NT2/D1 (cell line): ENCODE measurements at places on chromosomes 6 and 20.

DNA sequence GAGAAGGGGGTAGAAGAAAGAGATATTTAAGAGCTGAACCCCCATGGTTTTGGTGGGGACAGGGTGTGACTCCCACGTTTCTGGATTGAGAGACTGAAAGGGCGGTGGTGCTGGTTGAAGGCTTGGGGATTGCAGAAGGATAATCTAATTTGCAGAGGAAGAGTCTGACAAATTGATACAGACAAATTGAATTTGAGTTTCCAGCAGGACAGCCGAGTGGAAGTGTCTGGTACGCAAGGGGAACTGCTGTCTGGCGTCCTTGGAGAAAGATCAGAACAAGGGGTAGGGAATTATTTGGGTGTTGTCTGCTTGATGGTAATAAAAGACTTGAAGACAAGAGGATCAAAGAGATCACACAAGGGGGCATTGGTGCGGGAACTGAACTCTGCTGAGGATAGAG, 40.5 kb upstream of the MDGA1 start:
- no peak for DNase-seq

- DNase-seq: no peak
Observed at GRCh38 chr20:49973981-49974380, 8.8 kb upstream of the SNAI1 start.

GRCh38 chr6:28884423-28885131, 39.2 kb downstream of the TRIM27 start:
- no peak for DNase-seq

GRCh38 chr6:30942338-30943060, 1.7 kb downstream of the MUCL3 start:
- peak; percentile 91 for DNase-seq

DNA sequence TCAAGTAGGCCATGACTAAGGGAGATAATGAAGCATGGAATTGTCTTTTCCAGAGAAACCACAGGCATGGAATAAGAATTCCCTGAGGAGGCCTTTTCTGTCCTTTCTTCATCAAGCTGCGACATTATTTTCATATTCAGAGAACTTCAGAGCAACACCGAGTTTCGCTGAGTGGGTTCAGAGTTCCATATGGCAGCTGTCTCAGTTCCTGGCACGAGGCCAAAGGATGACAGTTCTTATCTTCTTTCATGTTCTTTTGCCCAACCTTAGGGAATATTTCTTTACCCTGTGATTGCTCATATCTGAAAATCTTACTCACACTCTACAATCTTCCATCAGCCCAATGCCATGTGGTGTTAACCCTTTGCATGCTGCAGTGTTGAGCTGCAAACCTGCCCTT, 135.3 kb upstream of the BMP2 start:
- no peak for DNase-seq

DNA sequence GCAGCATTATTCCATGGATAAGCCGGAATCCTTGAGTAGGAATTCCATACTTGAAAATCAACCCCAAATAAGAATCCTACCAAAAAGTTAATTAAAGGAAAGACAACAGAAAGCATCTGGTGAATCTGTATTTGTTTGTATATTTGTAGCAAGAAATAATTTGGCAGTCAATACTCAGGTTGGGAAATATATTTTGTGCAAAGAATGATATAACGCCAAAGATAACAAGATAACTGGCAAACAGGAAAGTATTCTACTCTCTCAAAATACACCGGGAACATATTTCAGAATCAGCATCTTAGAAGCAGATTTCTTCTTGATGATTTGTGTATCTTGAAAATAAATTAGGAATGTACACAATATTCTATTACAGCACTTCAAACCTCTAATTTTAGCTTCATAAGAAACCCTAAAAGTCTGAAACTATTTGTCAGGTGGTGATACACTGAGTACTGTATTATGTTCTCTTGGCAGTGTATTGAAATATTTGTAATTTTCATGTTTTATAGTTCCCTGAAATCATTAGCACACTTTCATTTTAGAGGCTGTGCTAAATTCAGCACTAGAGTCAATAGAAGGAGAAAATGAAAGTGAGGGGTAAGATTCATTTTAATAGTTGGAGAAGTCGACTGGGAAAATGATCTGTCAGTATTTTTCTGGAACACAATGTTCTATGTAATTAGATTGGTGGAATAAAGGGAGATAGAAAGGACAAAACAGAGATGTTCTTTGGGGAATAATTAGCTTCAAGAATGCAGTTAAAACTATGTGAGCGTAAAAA, 879.7 kb upstream of the GJE1 start:
- no peak for DNase-seq

GRCh38 chr6:30463242-30463641, 26.1 kb upstream of the HLA-E start:
- DNase-seq: no peak

DNA sequence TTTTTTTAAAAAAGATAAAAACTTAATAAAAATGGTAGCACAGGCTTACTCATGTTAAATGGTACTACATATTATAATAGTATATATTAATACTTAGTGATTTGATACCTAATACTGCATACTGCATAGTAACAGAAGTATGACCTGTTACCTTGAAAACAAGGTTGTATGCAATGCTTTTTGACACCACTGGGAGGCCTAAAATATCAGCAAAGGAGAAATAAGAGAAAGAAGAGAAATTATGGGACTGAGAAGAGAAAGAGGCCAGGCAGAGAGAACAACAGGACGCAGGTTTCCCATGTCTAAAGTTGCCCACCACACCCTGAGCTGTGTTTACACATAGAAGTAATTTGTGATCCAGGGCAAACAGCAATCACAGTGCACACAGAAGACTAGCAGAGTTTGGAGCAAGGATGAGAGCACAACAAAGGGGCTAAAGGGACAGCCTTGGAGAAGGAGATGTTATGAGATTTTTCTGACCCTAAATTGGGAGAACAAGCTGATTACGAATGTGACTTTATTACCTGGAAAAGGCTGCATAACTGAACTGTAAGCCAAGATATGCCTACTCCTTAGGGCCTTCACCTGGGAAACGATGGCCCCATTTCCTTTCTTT, 73.2 kb downstream of the ROS1 start:
- no peak for DNase-seq

DNA sequence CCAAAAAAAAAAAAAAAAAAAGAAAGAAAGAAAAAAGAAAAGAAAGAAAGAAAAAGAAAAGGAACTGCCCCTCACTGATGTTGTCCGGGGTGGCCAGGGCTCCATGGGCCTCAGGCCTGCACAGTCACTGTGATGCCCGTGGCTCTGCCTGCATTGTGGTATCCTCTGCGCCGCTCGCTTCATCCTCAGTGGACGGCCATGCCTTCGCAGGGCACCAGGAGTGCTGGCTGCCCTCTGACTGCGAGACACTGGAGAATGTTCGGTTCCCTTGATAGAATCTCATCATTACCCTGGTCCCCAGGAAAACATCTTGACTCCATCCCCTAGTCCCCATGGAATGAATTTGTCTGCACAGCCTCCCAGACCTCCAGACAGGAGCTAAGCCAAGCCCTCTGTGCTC, 61.7 kb downstream of the TMEM242 start:
- no peak for DNase-seq

GRCh38 chr20:16205507-16205906, 367.7 kb downstream of the KIF16B start:
- no peak for DNase-seq

GRCh38 chr6:134132494-134133141, 80.2 kb upstream of the SLC2A12 start:
- DNase-seq: no peak

- DNase-seq: no peak
Observed at GRCh38 chr6:44275749-44276648, 5.7 kb downstream of the TMEM151B start.

DNA sequence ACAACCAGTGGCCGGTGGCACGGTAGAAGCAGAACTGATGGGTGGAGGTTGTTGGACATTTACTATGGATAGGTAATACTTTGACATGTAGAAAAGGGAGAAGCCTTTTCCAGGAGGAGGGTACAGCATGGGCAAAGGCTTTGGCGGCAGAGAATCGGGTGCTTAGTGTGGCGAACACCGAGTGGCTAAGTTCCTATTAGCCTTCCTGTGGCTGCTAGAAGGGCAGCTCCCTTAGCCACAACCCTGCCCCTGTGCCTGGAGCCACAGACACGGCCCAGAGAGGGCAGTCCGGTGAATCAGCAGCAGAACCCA, 37.9 kb upstream of the TGM2 start:
- DNase-seq: no peak

GRCh38 chr20:37377346-37378081, 31.6 kb downstream of the SRC start:
- DNase-seq: no peak

- no peak for DNase-seq
Observed at GRCh38 chr6:63346217-63346835, 26.5 kb upstream of the LGSN start.

GRCh38 chr6:150573041-150573681, 26.5 kb upstream of the PLEKHG1 start:
- DNase-seq: no peak

DNA sequence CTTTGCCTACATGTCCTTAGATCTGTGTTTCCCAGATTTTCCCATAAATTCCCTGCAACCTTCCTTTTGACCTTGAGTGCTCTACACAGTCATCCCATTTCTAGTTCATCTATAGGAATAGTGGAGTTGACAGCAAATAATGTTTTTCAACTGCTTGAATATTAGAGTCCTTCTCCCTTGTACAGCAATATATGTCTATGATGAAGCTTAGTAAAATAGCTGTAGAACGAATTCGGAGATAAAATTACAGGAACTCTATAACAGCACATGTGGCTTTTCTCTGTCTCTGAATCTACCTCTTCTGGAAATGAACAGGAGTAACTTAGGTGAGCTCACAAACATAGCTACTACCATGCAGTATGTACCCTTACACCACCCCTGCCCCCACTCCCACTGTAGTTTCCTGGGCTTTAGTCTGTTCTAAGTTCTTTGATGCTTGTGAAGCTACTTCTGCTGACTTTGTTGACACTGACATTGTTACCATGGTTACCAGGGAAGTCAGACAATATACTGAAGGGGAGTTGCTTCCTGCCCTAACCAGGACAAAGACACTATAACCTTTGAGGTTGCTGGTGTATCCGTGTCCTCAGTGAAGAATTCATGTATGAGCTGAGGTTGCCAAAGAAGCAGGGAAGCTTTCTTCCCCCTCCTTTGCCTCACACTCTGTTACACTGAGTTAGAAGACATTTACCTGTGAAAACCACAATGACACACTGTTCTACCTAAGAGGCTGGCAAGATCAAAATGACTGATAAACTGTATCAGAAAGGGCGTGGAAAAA, 35.8 kb upstream of the SHLD1 start:
- DNase-seq: peak; percentile 25

DNA sequence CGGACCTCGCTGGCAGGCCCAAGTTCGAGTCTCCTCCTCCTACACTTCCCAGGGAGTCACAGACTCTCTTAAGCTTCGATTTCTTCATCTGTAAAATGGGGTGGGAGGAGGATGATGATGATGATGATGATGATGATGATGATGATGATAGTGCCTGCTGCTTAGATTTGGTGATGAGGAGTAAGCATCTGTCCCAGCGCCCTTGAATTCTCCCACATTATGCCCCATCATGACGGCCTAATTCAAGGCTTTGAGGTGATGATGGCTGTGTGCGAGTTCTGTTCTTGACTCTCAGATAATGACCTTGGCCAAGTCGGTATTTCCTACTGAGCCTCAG, 487 bp upstream of the KIAA1755 start:
- no peak for DNase-seq

GRCh38 chr20:55513954-55514353, 491.4 kb downstream of the CBLN4 start:
- no peak for DNase-seq

DNA sequence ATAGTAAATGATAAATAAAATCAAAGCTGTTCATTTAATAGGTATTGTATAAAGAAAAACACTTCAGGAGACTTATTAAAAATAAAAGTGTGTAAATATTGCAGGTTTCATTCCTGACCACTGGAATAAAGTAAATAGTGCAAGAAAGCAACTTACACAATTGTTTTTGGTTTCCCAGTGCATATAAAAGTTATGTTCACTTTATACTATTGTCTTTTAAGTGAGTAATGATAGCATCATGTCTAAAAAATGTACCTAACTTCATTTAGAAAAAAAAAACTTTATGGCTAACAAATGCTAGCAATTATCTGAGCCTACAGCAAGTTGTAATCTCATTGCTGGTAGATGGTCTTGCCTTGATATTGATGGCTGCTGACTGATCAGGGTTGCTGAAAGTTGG, 726.6 kb upstream of the POU3F2 start:
- DNase-seq: no peak

DNA sequence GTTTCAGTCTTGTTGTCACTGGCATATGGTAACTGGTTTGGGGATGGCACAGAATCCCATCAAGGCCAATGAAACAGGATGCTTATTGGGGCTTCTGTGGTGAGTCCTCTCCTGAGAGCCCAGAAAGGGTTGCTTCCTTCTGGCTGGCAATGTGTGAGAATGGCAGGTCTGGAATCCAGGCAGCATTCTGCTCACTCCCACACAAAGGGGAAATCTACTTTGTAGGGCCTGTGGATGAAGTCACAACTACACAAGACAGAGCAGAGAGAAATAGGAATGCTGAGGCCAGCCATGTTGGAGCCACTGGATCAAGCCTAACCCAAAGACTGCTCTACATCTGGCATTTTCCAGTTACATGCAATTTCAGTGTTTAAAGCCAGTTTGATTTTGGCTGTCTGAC, 15.7 kb downstream of the PLAGL2 start:
- no peak for DNase-seq

DNA sequence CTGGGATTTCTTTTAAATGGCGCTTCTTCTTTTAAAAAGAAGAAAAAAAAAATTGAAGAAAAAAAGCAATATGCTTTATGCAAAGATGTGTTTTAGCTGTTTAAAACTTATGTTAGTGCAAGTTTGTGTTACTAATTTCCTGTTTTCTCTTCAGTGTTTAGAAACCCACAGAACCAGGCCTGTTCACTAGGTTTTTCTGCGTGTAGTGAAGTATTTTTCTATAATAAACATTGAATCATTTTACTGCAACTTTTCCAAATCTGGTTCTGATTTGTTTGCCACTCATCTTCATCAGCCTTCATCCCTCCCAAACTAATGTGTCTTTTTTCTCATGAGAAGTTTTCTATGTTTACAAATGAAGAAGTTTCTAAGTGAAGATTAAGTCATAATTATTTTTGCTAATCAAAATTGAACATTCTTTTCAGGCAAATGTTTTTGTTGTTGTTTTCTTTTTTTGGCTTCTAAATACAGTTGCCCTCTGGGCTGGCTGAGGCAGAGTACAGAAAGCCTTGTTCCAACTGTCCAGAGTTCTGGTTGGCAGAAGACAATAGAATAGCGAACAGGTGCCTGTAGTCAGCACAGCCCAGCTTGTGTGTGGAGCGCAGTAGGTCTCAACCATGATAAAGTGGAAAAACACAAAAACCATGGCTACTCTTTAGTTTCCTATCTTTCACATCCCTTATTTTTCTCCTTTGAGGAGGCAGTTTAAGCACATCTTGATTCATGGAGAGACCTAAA, 14.5 kb downstream of the ZNF76 start:
- no peak for DNase-seq

GRCh38 chr6:134115715-134116074, 63.3 kb upstream of the SLC2A12 start:
- DNase-seq: no peak

DNA sequence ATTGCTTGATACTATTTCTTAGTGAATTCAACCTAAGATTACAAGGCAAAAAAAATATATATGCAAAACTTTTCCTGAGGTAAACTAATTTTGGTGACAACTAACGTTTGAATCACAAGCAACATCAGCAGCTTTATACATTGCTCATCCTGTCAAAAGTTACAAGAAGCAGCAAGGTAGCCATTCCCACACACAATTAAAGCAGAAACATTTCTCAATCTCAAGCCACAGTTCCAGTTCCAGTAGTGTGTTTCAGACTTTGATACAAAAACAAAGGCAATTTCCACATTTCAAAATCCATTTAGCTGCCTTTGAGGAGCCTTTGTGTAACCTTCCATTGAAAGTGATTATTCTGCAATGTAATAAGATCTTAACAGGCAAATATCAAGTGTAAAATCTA, 191.0 kb downstream of the WDR27 start:
- DNase-seq: no peak
